ENCODE measurements at places on chromosomes 11 and 22.

- peak; percentile 13 for DNase-seq
Observed at GRCh38 chr11:69210310-69211035, 54.7 kb downstream of the SMIM38 start.

DNA sequence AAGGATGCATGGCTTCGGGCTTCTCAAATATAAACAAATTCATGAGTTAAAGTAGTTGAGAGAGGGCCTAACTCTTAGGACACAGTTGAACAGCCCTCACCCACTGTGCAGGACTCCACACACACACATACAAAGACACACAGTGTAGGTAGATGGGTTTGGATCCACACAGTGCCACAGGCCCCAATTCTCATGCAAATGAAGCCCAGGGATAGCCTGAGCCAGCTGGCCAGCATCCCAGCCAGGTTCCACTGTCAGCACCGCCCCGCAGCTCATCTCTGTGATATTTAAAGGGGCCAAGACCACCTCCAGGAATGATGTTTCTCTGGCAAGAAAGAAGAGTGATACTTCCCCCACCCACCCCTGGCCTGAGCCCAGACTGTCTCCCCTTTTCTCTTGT is 11.7 kb downstream of the SLC35C1 start:
- DNase-seq, result peak; percentile 87

DNA sequence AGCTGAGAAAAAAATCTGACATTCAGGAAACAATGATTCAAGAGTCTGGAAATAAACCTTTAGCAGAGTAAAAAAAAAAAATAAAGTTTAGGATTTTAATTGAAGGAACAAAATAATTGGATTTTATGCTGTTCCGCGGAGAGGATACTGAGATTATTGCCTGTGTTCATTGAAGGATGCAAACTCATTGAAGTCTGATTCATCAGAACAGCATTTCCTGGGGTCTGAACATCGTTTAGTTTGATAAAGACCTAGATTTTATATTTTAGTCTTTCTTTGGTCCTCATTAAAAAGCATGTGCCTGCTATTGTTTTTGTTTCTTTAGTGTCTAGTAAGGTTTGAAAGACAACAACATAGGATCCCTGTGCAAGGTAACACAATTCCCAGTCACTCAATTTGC is 4.5 kb downstream of the TLCD5 start:
- no peak for DNase-seq

GRCh38 chr11:131683666-131684065 is 313.3 kb downstream of the NTM start:
- no peak for DNase-seq

- DNase-seq, result peak; percentile 96
Observed at GRCh38 chr11:2533587-2534133, 88.9 kb downstream of the KCNQ1 start.

- peak; percentile 50 for DNase-seq
Observed at GRCh38 chr22:49090061-49090852, 737.4 kb downstream of the BRD1 start.

GRCh38 chr22:30694640-30695350 is at the start of gene OSBP2:
Gene OSBP2 (plus strand): TSS chr22:30694874. CDS start chr22:30694910, 36 bp downstream.
- DNase-seq, result peak; percentile 91

Data from H7 (cell line).